SW 1271 (cell line): ENCODE measurements at places on chromosomes 7 and 10.

- no peak for DNase-seq
Observed at GRCh38 chr7:80450621-80451308, 61.1 kb downstream of the GNAT3 start.

DNA sequence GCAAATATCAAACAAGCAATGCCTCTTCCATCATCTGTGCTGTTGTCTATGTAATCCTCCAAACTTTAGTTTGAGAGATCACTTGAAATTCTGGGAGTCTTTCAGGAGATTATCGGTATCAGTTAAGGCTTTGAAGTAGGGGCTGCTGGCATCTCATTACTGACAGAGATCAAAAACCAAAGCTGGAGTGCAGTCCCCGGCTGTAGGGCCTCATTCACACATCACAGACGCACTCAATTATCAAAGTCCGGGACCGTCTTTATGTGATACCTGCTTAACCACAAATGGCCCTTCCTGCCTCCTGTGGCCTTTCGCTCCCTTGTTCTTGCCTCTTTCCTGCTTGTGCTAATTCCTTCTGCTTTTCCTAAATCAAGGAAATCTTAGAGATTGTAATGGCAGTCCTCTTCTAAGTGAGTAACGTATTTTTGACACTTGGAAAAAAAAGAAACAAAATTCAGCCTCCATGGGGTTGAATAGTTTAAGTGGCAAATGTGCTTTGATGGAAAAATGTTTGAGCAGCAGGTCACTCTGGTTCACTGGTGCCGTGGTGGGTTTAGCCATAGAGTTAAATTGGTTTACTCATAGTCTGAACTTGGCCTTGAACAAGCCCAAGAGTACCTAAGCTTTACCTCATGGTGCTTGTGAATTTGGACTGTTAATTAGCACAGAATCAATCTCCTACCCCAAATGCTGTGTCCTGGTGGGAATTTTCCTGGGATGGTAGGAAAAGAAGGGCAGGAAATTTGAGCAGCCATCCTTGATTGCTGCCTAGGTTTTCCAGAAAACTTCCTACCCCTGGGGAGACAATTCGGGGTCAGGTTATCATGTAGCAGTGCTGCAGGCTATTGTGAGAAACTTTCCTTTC, 178.9 kb upstream of the LYZL1 start:
- no peak for DNase-seq

DNA sequence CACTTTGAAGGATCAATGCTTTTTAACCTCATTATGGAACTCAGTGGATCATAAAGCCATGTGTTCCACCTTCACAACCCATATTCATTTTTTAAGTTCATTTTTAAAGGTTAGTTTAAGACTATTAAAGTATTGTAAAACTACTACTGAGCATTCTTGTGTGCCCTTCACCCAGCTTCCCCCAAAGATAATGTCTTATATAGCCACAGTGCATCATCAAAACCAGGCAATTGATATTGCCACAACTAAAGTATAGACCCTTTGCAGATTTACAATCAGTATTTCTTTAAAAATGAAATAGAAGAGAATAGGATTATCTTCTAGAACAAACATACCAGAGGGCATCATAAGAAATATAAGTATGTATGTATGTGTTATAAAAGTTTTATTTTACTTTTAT, 597.1 kb downstream of the CCSER2 start:
- DNase-seq: no peak

GRCh38 chr10:66844176-66844942, 81.5 kb upstream of the LRRTM3 start:
- DNase-seq: no peak

DNA sequence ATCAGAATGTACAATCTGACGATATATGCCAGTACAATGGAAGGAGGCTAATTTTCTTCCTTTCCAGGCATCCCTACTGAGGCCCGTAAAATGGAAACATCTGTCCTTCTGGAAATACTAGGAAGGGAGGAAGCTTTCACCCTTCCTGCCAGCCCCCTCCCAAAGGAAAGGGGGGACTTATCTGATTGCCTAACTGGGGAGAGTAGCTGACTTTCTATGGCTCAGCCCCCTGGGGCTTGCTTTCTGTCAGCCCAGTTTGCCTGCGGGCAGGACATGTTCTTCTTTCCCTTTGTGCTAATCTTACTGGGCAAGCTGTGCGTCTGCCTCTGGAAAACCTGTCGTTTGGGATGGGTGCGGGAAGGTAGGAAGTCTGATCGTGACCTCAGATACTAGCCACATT, 508.9 kb downstream of the SUGCT start:
- no peak for DNase-seq
